ENCODE measurements at places on chromosomes 3 and 15.

- DNase-seq: no peak
Observed at GRCh38 chr3:150302246-150302645, 105.9 kb upstream of the TSC22D2 start.

- no peak for DNase-seq
Observed at GRCh38 chr3:183220828-183221227, 32.2 kb upstream of the B3GNT5 start.

DNA sequence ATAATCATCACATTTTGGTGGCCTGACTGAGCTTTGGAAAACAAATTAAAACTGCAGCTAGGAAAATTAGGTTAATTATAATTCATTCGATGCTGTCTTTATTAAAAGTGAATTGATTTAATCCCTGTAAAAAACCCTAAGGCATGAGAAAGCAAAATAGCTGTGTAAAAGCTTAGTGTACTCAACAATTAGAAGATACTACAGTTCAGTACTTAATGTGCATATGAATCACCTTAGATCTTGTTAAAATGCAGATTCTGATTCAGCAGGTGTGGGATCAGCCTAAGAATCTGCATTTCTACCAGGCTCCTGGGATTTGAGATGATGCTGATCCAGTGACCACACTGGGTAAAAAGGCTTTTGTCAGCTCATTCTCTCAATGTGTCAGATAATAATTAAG lies 559.9 kb upstream of the GOLIM4 start:
- DNase-seq: no peak

DNA sequence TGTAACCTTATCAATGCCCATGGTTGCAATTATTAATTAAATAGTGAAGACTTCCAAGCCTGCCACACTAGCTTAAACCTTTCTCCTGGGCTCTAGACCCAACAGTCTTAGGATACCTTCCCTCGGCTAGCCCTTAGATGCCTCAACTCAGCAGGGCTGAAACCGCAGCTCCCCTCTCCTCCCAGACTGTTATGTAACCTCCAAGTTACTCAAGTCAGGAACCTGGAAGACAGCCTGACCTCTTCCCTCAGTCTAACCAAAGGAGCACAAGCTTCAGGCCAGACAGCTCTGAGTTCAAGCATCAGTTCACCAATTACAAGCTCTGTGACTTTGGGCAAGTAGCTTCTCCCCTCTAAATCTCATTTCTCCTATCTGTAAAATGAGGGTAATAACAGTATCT lies 70.5 kb upstream of the HACD2 start:
- no peak for DNase-seq

- DNase-seq: no peak
Observed at GRCh38 chr15:70514251-70514650, 249.1 kb downstream of the UACA start.

DNA sequence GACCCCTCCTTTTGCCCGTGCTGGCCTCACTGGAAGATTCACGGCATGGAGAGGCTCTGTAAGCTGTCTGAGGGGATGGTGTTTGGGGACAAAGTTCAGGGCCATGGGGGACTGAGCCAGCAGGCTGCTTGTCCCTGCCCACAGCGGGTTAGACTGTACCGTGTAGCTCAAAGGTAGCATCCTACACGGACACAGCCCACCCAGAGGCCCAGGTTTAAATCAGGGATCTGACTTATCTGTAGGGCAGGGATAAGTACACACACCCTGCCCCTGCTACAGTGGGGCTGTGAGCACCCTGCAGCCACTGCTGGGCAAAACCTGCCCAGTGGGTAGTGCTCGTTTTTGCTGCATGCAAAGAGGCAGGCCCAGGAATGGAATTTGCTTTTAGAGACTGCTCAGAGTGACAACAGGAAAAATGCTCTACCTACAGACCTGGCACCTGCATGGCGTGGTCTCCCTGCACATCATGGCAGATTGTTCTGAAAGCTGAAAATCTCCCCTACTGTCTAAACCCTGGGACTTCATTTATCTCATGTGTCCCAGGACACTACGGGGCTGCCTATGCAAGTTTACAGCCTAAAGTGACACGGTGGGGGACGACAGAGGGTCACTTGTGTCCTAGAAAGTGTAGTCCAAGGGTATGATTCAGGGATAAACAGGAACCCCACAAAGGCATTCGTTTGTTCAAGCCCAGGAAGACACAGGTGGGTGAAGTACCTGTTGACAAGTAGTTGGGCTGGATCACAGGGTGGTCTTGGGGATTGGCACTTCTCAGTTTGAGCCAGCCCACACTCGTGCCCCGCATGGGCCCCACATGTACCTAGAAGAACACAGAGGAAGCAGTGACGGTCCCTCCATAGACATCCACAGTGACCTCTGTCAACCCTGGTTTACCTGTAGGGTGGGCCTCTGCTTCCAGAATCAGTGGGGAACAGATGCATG lies 27.7 kb downstream of the CHDH start:
- DNase-seq: no peak

- peak; percentile 21 for DNase-seq
Observed at GRCh38 chr3:150830094-150830681, 67.2 kb upstream of the SIAH2 start.

DNA sequence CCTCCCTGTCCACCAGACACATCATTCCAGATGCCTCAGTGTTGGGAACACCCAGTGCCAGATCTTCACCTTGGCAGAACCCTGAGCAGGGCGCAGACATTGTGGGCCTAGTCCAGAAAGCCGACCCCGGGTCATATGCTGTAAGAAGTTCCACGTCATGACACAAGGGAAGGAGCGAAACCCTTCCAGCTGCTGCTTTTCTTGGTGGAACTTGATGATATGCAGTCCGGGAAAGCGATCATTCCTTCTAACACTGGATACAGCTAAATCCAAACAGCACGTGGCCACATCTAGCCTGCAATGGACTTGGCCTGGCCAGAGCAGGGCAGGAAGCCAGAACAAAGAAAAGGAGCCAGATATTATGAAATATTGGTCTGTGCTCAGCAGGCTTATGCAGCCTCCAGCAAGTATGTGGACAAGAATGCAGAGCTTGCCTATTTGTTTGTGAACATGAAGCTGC lies 22.0 kb downstream of the GASK1A start:
- DNase-seq: no peak

GRCh38 chr3:176785171-176785570 lies 412.1 kb downstream of the TBL1XR1 start:
- no peak for DNase-seq

DNA sequence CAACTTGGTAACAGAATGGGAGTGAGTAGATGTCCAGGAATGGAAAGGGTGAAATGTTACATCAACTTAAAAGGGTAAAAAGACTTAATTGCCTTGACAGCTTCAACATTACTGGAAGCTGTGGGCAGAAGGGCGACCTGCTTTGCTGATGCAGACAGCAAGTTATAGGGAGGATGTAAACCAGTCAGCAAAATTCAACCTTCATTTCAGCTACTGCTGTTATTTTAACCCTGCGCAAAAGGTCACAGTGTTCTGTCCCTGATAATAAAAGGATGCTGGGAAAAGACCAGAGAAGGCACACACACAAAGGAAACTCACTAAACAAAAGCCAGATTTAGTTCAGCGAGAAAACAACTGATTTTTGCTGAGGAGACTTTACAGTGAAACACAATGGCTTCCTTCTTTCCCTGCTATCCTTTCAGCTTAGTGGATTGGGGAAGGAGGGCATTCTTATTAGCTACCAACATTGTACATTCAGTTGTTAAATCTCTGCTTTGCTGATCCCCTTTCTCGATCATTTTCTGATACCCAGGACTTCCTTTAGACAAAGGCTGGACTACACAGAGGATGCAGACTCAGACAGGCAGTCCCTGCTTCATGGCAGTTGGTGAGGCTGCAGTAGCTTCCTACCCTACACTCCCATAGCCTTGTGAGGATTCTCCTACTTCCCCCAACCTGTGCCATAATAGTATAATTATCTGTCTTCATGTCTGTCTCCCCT lies 62.0 kb downstream of the P3H2 start:
- no peak for DNase-seq

DNA sequence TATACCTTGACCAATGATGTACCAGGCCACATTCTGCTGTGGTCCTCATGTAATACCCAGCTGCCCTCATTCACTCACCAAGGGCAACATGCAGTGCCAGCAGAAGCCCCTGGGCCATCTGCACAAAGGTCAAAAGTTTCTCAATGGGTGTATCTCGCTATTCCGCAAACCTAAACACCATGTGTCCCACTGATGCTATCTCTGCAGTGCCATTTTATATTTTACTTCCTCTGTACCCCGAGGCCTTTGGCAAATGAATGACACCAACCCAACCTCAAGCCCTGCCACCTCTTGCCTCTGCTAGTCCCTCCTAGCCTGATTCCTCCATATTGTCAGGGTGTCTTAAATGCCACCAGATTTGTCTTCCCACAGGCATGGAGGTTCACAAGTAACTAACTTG lies 59.2 kb downstream of the AAGAB start:
- DNase-seq: no peak

DNA sequence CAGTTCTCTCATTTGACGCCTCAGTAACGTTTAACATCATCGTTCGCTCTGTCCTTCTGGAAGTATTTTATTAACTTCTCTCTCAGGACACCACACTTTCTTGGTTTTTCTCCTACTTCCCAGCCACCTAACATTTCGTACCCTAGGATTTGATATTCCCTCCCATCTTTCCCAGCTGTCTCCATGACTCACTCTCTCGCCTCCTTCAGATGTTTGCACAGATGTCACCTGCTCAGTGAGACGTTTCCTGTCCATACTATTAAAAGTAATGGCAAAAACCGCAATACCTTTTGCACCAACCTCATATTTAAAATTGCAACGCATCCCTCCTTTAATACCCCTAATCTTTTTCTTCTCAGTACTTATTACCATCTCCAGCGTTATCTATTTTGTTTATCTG lies 62.1 kb upstream of the SPRED1 start:
- DNase-seq: peak; percentile 48

GRCh38 chr3:114376516-114377185 lies 82.8 kb downstream of the TIGIT start:
- DNase-seq: no peak

DNA sequence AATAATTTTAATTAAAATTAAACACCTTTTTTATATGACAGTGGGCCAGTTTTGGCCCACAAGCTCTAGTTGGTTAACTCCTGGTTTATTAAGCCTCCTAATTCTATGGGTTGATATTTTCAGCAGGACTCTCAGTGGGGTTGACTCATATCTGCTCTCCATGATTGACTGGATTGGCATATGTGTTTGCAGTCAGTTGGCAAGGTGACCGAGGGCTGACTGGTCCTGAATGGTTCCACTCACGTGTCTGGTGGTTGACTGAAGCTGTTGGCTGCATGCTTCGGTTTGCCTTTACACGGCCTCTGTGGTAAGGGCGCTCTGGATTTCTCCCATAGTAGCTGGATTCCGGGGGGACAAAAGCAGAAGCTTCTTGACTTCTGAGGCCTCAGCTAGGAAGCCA lies 65.3 kb upstream of the ZNF280D start:
- DNase-seq: no peak

DNA sequence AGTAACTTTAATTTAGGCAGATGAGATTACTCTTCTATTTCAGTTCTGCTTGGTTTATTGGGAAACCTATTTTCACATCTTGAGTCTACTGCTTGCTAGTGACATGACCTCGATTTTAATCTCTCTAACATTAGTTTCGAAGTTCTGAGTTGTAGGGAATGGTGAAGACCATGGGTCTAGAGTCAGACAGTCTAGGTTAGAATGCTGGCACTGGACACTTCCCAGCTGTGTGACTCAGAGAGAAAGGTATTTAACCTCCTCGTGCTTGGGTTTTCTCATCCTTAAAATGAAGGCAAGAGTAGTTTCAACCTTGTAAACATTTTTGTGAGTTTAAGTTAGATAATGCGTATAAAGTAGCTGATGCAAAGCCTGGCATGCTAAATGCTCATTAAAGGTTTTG lies 422.1 kb downstream of the GRM7 start:
- DNase-seq: no peak

- no peak for DNase-seq
Observed at GRCh38 chr15:89317186-89317720, 17.4 kb downstream of the POLG start.

DNA sequence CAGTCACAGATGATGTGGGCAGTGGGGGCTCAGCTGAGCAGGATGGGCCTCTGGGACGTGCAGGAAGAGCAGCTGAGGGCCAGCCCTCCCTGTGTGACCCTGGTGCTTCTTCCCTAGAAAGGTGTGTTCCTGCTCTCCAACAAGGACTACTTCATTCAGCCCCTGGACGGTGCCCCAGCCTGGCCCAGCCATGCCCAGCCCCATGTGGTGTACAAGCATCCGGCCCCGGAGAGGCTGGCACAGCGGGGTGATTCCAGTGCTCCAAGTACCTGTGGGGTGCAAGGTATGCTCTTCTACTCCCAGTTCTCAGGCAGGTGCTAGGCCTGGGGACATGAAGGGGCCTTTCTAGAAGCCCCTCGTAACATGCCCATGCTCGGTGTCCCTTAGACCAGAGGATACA lies 38.3 kb downstream of the SAXO2 start:
- DNase-seq: no peak

GRCh38 chr15:69591905-69592508 lies 139.4 kb downstream of the RPLP1 start:
- DNase-seq: no peak

GRCh38 chr15:20345401-20345958 lies 196.1 kb downstream of the GOLGA6L6 start:
- DNase-seq: peak; percentile 6

DNA sequence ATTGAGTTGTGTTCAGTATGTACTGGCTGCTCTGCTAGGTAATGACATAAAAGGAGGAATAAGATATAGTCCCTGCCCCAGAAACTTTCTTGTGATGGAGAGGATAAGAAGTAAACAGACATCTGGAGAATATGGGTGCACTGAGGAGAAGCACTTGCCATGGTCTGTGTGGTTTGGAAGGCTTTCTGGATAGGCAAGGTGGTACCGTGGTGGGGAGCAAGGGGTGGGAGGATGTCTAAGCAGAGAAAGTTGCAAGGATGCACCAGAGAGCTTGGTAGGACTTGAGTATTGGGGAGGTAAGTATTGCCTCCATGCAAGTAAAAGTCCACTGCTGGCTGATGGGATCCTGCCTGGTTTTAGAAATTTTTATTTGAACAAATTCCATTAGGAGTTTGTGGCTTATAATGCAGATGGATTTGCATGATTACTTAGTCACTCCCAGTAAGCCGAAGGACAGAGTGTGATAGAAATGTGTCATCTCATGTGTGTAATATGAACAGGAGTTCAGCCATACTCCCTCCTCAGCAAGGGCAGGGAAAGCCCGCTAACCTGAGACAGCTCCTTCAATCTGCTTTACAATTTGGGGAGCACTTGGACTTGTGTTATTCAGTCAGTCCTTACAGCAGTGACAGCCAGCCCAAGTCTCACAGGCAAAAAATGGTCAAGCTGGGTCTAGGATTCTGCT lies 53.6 kb downstream of the CLSTN2 start:
- no peak for DNase-seq

DNA sequence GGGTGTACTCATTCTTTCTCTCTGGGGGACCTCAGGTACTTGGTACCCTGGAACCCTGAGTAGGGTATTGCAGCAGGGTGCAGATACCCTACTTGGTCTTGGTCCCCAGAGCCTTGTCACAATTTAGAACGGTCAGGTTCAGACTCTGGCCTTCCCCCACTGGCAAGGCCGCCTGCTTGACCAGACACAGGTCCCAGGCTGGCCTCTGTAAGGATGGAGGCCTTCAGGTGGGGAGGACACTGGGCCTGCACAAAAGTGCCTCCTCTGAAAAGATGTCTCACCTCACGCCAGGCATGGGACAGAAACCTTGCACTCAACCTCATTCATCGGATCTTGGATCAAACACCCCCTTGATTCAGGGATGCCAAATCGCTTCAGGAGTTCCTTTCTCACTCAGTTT lies 158.4 kb downstream of the KLF13 start:
- no peak for DNase-seq

GRCh38 chr3:85030052-85030451 lies 71.3 kb downstream of the CADM2 start:
- no peak for DNase-seq

- no peak for DNase-seq
Observed at GRCh38 chr3:136960838-136961836, 3.4 kb downstream of the IL20RB start.
